ENCODE measurements at places on chromosomes 5 and 9. TPM values are rescaled to one million over a fixed set of nuclear protein-coding genes. Genes with fewer than 3 reads are reported as not detected.

GRCh38 chr5:61423487-61424145, 91.6 kb downstream of the ZSWIM6 start:
- no peak for DNase-seq

DNA sequence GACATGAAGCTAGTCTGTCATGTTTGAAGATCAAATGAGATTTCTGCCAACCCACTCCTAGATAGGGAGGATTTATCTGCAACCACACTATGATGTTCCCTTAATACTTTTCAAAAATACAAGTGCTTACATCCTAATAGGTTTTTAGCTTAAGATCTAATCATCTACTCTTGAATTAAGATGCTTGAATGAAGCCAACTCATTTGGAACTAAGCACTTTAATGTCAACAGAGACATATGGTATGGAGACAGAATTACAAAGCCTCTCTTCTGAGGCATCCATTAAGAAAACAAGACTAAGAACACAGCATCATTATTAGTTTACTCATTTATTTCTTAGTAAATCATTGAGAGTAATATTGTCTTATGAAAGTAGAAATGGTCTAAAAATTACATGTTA, 139.3 kb upstream of the NFIB start:
- no peak for DNase-seq

GRCh38 chr5:140402258-140403074, 833 bp downstream of the ANKHD1 start:
- peak; percentile 79 for DNase-seq

GRCh38 chr9:107308461-107308860, 25.4 kb downstream of the RAD23B start:
- no peak for DNase-seq

GRCh38 chr9:99026271-99026955, 78.5 kb upstream of the TGFBR1 start:
- no peak for DNase-seq

- DNase-seq: no peak
Observed at GRCh38 chr5:179488491-179488890, 61.9 kb upstream of the RUFY1 start.

DNA sequence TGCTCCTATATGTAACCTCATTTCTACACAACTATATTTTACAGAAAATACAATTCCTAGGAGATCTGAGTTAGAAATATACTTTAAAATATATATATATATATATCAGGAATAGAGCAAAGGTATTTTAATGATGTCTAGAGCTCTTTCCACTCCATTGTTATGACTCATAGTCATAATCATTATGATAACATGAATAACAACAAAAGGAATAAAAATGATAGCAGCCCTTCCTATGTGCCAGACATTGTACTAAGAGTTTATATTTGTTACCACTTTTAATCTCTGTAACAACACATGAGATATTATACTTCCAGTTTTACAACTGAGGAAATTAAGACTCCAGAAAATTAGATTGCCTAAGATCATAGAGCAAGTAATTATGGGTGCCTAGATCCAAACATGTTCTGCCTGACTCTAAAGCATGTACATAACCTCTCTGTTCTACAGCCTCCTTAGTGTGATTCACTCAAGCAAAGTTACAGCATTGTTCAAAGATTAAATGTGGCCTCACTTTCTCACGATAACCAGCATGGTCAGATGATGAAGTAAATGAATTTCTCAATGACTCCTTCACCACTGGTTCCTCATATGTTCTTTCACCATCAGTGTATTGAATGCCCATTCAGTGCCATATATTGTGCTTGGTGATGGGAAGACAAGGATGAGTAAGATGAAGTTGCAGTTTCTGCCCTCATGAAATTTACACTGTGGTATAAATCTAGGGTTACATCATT, 452.1 kb downstream of the EFNA5 start:
- DNase-seq: no peak

GRCh38 chr9:130157079-130157478, 15.1 kb upstream of the NCS1 start:
- DNase-seq: no peak

LOX gene
- total RNA-seq: 98.2 TPM

ZNF883 gene
- total RNA-seq: 2.8 TPM

LCN2 gene
- 14.3 TPM for total RNA-seq

AK3 gene
- 141 TPM for total RNA-seq

AGXT2 gene
- total RNA-seq: 8.0 TPM

ARL10 gene
- 8.9 TPM for total RNA-seq

IPO11 gene
- total RNA-seq: 24.2 TPM

TPPP gene
- 2.0 TPM for total RNA-seq

FGF1 gene
- total RNA-seq: 0.23 TPM

OR1J2 gene
- not detected for total RNA-seq

KCNN2 gene
- 3.9 TPM for total RNA-seq
